ENCODE measurements at places on chromosomes 2 and 18. TPM values are rescaled to one million over a fixed set of nuclear protein-coding genes. Genes with fewer than 3 reads are reported as not detected.
A peak's percentile ranks its signal among the peaks of the same experiment; 100 is the strongest.

- H3K27me3 ChIP-seq: no peaks in the 10 kb centered on the region
- no peak for DNase-seq
- H3K4me3 ChIP-seq: no peak overlapping the region
- no peaks in the 10 kb centered on the region for H3K4me1 ChIP-seq
- H3K27ac ChIP-seq: no peak overlapping the region
- no peaks in the 10 kb centered on the region for H3K36me3 ChIP-seq
These were observed 64.0 kb downstream of the WDR7 start for GRCh38 chr18:56715121-56715520.

GRCh38 chr2:109607766-109608165 is 6.0 kb downstream of the SEPTIN10 start:
- H3K27ac ChIP-seq: no peak overlapping the region
- H3K36me3 ChIP-seq: no peaks in the 10 kb centered on the region
- no peaks in the 10 kb centered on the region for H3K4me1 ChIP-seq
- no peak overlapping the region for H3K4me3 ChIP-seq
- H3K27me3 ChIP-seq: peaks cover 37% of the 10 kb centered on the region

OTOS gene
- total RNA-seq: 0.38 TPM

WDR35 gene
- total RNA-seq: 8.4 TPM

- peak overlapping the region; percentile 58 for H3K27ac ChIP-seq
- H3K4me3 ChIP-seq: no peak overlapping the region
- H3K4me1 ChIP-seq: peaks cover 28% of the 10 kb centered on the region
- DNase-seq: no peak
- H3K36me3 ChIP-seq: no peaks in the 10 kb centered on the region
These were observed 28.6 kb downstream of the PCBP1 start for GRCh38 chr2:70115646-70116442.

GRCh38 chr2:12534646-12535263 is 182.0 kb upstream of the TRIB2 start:
- no peaks in the 10 kb centered on the region for H3K4me1 ChIP-seq
- no peaks in the 10 kb centered on the region for H3K27me3 ChIP-seq
- H3K36me3 ChIP-seq: no peaks in the 10 kb centered on the region

DNA sequence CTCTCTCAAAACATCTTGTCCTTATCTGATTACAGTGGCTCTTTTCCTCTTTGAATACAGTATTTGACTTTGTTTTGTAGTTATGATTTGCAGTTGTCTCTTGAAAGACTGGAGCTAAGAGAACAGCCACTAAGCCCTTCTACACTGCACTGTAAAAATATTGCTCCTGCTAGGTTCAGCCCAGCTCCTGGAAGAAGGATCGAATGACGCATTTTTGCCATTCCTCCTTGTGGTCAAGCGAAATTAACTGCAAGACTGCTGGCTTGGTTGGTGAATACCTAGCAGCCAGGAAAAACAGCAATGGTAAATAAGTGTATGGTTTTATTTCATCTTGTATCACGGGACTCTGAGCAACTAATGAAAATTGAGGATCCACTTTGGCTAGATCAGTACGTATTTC is 407.8 kb upstream of the CDH2 start:
- H3K27me3 ChIP-seq: no peaks in the 10 kb centered on the region
- no peak for DNase-seq
- H3K4me1 ChIP-seq: no peaks in the 10 kb centered on the region
- no peak overlapping the region for H3K27ac ChIP-seq
- no peak overlapping the region for H3K4me3 ChIP-seq

OXER1 gene
- 0.57 TPM for total RNA-seq

- H3K4me1 ChIP-seq: peaks cover 2% of the 10 kb centered on the region
- H3K27me3 ChIP-seq: no peaks in the 10 kb centered on the region
- H3K27ac ChIP-seq: no peak overlapping the region
These were observed 78.3 kb downstream of the POU3F3 start for GRCh38 chr2:104932243-104932642.

CRYGD gene
- total RNA-seq: not detected

GRCh38 chr2:61995515-61995914 is 90.0 kb downstream of the COMMD1 start:
- no peak overlapping the region for H3K27ac ChIP-seq
- no peak overlapping the region for H3K4me3 ChIP-seq
- H3K36me3 ChIP-seq: no peaks in the 10 kb centered on the region
- H3K4me1 ChIP-seq: peaks cover 5% of the 10 kb centered on the region
- no peak for DNase-seq
- no peaks in the 10 kb centered on the region for H3K27me3 ChIP-seq

DNA sequence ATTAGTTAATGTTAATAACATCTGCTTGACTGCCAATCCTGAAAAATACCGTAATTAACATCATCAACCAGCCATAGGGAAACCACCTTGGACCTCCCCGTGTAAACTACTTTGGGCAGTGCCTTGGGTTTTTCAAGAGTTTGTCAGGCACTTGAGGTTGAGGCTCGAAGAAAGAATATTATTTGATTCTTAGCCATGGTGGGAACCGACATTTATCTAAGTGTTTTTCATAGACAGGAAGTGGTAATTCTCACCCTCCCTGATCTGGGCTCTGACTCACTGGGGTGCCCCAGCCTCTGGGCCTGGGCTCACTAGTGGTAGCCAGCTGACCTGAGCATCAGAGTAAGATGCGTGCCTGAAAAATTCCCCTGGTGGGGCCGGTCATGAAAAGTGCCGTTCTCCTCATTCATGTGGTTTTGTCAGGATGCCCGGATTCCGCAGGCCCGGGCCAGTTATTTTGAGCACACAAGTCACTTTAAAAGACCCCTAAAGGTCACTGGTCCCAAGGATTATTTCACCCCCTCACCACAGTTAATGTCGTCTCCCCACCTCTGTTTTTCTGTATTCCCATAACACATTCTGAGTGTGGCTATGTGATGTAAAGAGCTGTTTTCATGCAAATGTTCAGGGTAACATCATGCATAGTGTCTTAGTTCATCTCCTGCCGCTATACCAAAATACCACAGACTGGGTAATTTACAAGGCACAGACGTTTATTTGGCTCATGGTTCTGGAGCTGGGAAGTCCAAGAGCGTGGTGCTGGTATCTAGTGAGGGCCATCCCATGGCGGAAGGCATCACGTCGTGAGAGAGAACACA is 21.6 kb upstream of the SPATA3 start:
- H3K36me3 ChIP-seq: no peaks in the 10 kb centered on the region
- peak; percentile 55 for DNase-seq
- H3K27ac ChIP-seq: no peak overlapping the region
- H3K4me3 ChIP-seq: no peak overlapping the region
- H3K4me1 ChIP-seq: peaks cover 20% of the 10 kb centered on the region

- H3K27ac ChIP-seq: no peak overlapping the region
- H3K4me3 ChIP-seq: no peak overlapping the region
- H3K27me3 ChIP-seq: no peaks in the 10 kb centered on the region
- H3K4me1 ChIP-seq: no peaks in the 10 kb centered on the region
- no peaks in the 10 kb centered on the region for H3K36me3 ChIP-seq
- DNase-seq: no peak
These were observed 45.4 kb upstream of the LRATD1 start for GRCh38 chr2:14587119-14587518.

- H3K4me3 ChIP-seq: no peak overlapping the region
- H3K27ac ChIP-seq: no peak overlapping the region
- peaks cover 9% of the 10 kb centered on the region for H3K4me1 ChIP-seq
- DNase-seq: no peak
These were observed 224.2 kb upstream of the CXCR4 start for GRCh38 chr2:136342138-136342537.

- no peak for DNase-seq
- no peaks in the 10 kb centered on the region for H3K36me3 ChIP-seq
- H3K4me3 ChIP-seq: no peak overlapping the region
- H3K27ac ChIP-seq: no peak overlapping the region
These were observed 603.5 kb downstream of the SOCS6 start for GRCh38 chr18:70892381-70892780.

EPB41L3 gene
- total RNA-seq: 17.8 TPM

UGT1A1 gene
- total RNA-seq: 0.09 TPM

All from thymus (tissue), 14 donors.